ENCODE measurements at places on chromosomes 4 and X. TPM values are rescaled to one million over a fixed set of nuclear protein-coding genes. Genes with fewer than 3 reads are reported as not detected.

DNA sequence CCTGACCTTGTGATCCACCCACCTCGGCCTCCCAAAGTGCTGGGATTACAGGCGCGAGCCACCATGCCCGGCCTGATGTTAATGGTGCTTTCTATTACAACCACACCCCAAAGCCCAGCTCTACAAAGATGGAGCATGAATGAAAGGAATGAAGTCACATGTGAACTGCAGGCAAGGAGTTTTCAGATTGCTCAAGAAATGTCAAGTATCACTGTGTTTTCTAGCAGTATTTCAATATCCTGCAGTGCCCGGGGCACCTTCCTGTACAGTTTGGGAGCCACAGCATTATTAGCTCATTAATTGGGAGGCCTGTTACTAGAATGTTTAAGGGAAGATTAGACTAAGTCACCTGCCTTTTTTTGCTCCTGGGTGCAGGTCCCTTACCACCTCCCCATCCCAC is 40.1 kb downstream of the PRIMPOL start:
- DNase-seq: no peak

DNA sequence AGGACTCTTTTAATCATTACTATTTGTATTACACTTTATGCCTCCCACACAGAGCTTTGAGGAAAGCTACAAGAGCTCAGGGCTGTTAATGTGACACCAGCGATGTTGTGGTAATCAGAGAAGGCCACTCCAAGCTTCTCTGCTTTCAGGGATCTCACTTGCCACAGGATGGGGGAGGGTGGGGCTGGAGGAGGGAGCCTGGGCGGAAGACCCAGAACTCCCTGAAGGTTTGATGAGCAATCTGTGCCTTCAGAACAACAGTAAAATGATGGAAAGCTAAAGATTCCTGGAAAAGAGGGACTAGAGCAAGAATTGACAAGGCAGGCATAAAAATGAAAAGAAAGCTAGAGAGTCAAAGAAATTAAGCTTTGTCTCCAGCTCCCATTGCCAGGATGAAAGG is 75.6 kb downstream of the MAML3 start:
- no peak for DNase-seq

GRCh38 chr4:149584722-149585121 is 230.9 kb downstream of the IQCM start:
- DNase-seq: no peak

- peak; percentile 90 for DNase-seq
These were observed 243.9 kb downstream of the UNC5C start for GRCh38 chr4:95304898-95305297.

- DNase-seq: no peak
These were observed 1012.1 kb upstream of the SLIT2 start for GRCh38 chr4:19239565-19239964.

DNA sequence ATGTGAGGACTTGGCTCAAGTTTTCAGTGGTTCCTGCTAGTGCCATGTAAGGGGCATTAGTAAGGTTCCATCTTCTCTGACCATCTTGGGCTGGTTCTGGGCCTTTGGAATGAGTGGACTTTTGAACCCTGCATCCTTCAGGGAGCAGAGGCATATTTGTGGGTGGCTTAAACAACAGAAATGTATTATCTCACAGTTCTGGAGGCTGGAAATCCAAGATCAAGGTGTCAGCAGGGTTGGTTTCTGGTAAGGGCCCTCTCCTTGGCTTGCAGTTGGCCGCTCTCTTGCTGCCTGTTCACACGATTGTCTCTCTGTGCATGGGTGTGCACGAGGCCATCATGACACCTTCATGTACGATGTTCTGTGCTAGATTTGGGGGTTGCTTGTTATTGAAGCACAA is 21.3 kb downstream of the CCKAR start:
- no peak for DNase-seq

- DNase-seq: no peak
These were observed 21.1 kb downstream of the SCML1 start for GRCh38 chrX:17758382-17758781.

- DNase-seq: no peak
These were observed 611.2 kb downstream of the RPA4 start for GRCh38 chrX:97494756-97495372.

DNA sequence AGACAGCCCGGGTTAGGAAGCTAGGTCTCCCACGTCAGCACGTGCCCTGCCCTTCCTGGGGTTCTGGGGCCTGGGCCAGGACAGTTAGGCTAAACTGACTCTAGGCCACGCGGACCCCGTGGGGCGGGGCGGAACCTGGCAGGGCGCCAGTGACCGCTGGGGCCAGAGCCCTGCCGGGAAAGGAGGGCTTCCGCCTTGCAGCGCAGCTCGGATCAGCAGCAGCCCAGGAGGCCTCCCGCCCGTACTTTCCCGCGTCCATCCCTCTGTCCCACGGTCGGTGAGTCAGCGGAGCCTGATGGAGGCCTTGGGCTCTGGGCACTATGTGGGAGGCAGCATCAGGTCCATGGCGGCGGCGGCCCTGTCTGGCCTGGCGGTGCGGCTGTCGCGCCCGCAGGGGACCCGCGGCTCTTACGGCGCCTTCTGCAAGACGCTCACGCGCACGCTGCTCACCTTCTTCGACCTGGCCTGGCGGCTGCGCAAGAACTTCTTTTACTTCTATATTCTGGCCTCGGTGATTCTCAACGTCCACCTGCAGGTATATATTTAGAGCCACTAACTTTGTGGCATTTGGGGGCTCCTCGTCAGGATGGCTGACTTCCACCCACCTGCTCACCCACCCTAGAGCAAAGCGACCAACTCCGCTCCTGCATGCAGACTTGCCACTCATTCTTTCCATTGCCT is at the start of gene SMIM10:
Gene SMIM10 (plus strand): TSS at position 191 of the 681 bp plus-strand sequence. CDS start 105 bp downstream, at position 296.
- peak; percentile 84 for DNase-seq

DNA sequence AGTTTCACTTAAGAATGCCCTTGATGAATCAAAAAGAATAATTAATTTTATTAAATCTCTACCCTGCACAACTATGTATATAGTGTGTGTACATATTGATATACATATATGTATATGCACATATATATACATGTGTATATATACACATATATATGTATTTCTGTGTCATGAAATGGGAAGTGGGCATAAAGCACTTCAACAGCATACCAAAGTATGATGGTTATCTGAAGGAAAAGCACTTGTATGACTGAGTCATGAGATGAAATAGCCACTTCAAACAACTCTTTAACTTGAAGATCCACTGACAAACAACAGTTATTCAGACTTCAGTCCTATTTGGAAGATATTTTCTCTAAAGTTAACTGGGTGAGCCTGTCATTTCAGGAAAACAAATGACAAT is 16.3 kb downstream of the RNF128 start:
- DNase-seq: no peak

DNA sequence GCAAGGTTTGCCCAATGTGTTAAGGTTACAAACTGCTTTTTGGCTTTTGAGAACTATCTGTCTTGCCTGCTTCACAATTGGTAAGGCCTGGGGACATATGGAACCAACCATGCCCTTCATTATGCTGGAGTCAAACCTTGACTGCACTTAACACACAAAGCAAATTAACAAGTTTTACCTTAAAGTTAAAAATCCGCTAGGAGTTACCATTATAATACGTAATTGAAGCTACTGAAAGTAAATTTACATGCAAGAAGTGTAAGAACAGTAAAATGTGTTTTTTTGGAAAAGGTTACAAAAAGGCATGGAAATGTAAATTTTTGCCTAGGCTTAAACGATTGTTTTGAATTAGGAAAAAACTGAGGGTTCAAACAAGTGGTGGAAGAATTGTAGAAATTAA is 69.7 kb downstream of the BMP15 start:
- DNase-seq: no peak

DNA sequence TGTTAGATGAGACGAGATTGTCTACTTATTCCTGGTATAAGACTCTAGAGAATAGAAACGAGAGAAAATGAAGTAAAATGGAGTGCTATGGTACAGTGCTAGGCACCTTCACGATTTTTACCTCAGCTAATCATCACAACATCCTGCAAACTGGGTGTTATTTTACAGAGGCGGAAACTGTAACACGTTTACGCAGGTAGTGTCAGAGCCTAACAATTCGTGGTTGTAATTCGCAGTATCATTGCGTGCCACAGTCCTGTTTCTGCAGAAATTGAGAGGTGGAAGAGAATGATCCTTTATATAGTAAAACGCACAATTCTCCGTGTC is 383 bp upstream of the TBC1D19 start:
- DNase-seq: no peak

DNA sequence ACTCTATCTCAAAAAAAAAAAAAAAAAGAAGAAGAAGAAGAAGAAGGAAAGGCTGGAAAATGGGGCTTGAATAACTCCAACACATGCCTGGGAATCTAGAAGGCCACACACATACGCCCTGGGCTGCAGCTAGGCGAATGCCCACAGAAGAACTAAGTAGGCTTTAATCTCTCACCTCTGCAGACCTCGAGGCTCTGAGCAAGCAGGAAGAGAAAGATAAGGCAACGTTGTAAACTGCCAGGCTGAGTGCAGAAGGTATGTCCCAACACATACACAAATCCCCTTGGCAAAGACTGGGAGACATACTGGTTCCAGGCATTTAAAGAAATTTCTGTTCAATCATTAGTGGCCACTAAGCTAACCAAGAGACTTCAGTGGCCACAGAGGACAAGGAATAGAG is 18.4 kb downstream of the SLC38A5 start:
- DNase-seq: no peak

GRCh38 chr4:7979652-7979968 is 39.9 kb upstream of the AFAP1 start:
- no peak for DNase-seq

DNA sequence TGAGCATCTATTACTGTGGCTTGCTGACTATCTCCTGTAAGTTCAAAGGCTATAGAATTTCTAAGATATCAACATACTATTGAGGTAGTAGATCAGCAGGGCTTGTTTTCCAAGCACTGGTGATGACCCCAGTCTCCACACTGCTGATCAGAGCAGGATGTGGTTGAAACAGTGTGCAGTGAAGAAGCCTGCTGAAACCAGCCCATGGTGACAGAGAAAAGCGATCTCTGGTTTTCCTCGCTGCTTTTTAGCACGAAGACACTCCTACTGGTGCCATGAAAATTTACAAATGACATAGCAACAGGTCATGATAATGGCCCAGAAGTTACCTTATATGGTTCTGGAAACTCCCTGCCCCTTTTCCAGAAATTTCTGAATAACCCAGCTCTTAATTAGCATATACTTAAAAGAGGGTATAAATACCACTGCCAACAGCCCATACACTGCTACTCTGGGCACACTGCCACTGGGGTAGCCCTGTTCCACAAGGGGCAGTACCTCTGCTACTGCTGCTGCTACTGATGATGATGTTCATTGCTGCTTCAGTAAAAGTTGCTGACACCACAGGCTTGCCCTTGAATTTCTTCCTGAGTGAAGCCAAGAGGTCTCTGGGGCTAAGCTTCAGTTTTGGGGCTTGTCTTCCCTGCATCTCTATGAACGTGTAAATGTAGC is 1689.5 kb upstream of the PCDH10 start:
- DNase-seq: no peak

DNA sequence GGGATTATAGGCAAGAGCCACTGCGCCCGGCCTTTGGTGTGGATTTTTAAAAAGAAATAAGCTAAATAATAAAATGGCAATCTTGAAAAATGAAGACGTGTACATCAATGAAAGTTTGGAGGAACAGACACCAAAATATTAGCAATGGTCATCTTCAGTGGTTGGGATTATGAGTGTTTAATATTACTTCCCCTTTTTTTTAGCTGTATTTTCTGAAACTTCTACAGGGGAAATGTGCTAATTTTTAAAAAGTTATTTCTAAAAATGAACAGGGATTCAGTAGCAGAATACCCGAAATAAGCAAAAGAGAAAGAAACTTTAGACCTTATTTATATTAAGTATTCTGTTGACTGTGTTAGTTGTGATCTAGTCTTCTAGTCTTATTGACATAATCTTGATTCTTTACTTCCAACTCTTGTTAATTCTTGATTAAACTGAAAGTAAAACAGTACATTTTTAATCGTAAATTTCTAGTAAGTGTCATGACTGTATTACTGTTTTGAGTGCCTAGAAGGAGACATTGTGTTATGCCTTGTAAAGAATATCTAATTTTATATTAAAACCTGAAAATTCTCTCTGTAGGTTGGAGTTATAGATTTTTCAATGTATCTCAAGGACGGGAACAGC is 51.3 kb downstream of the RUFY3 start:
- no peak for DNase-seq

GRCh38 chr4:74415602-74416300 is 29.2 kb upstream of the AREG start:
- no peak for DNase-seq

- DNase-seq: no peak
These were observed 63.3 kb upstream of the CCDC160 start for GRCh38 chrX:134173541-134174272.

- no peak for DNase-seq
These were observed 47.3 kb downstream of the JAKMIP1 start for GRCh38 chr4:6152869-6153705.

DNA sequence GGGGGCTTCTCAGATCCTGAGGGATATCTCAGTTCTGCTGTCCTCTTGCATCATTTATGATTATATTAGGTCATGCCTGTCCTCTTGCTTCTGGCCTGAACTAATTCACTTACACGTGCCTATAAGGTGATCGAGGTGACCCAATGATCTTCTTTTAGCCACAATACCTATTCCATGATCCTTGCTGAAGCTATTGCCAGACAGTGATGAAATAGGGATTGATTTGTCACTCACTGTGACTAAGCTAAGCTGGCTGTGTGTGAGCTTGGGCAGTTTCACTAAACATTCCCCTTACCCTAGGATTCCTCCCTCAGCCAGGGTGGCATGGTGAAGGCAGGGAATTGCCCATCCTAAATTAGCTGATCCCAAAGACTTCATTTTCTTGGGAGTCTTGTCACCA is 19.0 kb downstream of the HADH start:
- DNase-seq: no peak

Gene HTN1
- total RNA-seq: not detected

Gene IL2RG
- not detected for total RNA-seq

Gene HADH
- 7.8 TPM for total RNA-seq

Gene PPEF2
- total RNA-seq: not detected

Gene SH2D1A
- total RNA-seq: not detected

Gene RPS3A
- total RNA-seq: 2,957 TPM

Gene CT45A1
- total RNA-seq: not detected

Gene ADGRG4
- not detected for total RNA-seq

Gene GPM6B
- total RNA-seq: not detected

Gene XAGE1A
- total RNA-seq: not detected

Data from SJSA1 (cell line).